NCI-H2081 (cell line): ENCODE measurements at places on chromosomes 3 and 15.

DNA sequence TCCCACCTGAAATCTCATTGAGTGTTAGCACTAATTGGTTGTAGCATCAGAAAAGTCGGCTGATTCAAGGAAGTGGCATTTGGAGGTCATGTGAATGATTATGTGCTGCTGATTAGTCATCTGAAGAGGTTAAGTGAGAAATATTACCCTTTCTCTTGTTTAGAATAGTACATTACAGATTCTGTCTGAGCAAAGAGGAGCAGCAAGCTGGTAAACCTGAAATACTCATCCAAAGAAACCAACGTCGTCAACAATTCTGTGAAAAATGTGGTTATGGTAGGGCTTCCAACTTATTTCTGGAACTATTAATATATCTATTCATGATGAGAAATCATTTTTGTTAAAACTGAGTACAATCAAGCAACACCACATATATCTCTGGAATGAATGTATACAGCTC lies 1024.9 kb downstream of the TUSC7 start:
- no peak for DNase-seq

GRCh38 chr3:132351222-132351806 lies 34.1 kb downstream of the ACP3 start:
- no peak for DNase-seq

- DNase-seq: no peak
These were observed 21.4 kb upstream of the UBE2Q2 start for GRCh38 chr15:75821786-75822345.

- DNase-seq: no peak
These were observed 14.5 kb upstream of the LPP start for GRCh38 chr3:188139466-188139865.

- DNase-seq: no peak
These were observed 460.7 kb upstream of the CBLB start for GRCh38 chr3:106329521-106329920.
